Activated CD4-positive, alpha-beta T cell treated with anti-CD3 and anti-CD28 coated beads, Interleukin-2, amount 50 U/mL, for 1 hour (primary cell): ENCODE measurements at places on chromosomes 2 and 18.

- no peak for DNase-seq
These were observed 369.4 kb upstream of the SALL3 start for GRCh38 chr18:78610179-78610578.

DNA sequence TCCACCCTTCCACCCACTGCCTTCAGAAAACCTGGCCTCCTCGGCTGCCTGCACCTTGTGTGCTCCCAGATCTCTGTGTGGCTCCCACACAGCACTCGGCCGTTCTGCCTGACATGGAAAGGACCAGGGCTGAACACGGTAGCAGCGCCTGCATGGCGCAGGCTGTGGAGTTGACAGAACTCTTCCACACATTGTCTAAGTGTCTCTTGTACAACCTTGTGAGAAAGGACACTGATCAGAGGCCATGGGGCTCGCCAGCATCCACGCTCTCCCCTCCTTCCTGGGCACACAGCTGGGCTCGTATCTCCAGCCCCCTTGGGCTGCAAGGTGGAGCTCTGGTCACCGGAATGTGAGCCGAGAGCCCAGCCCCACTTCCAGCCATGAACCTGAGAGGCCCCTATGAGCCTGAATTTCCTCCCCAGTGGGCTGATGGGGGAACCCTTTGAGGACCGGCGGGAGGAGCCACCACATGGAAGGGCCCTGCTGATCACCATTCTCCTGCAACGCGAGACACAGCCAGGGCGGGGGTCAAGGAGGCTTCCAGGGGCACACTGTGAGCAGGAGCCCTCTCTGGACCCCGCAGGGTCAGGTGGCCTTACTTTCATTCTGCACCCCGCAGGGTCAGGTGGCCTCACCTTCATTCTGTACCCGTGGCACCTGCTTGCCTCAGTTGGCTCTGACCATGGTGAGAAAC lies 314.2 kb upstream of the MYT1L start:
- no peak for DNase-seq

DNA sequence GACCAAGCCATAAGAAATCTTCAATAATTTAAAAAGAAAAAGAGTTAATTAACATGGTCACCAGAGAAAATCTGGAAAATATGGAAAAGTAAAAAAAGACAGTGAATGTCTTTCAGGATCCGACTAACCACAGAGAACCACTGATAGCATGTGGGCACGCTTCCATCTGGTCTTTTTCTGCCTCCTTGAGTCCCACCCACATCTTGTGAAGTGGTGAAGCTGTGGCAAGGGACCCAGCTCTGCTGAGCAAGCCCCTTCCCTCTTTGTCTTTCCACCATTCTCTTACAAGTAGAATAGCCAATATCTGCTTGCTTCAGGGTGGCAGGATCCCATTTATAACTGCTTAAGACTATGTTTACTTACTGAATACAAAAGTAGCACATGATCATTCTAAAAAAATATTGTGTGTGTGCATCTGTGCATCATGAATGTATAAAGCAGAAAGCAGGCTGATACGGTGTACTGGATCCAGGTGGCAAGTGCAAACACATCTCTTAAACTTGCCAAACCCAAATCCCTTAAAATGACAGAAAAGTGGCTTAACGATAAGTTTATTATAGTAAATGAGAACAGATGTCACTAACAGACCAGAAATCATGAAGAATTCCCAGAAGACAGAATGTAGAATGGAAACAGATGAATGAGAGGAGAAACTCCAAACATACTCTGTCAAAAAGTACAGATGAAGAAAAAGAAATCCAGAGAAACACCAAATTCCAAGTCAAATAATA lies 52.3 kb downstream of the FOXI3 start:
- DNase-seq = no peak

GRCh38 chr2:201734111-201734510 lies 35.7 kb upstream of the MPP4 start:
- DNase-seq = no peak

DNA sequence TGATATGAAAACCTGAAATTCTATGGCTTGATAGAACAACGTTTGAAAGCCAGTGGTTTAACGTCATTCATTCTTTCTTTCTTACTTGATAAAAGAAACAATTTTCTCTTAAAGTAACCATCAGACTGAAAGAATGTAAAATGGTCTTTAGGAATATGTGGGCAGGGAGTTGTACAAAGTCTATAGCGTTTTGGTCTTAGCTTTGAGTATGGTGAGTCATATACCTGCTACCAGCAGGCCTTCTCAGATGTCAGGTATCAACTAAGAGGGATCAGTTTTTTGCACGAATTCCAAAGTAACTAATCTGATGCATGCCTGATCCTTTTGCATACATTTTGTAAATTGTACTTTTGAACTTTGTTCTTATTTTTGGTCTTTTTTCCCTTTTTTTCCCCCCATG lies 101.5 kb upstream of the DSEL start:
- DNase-seq = no peak

- no peak for DNase-seq
These were observed 1809.5 kb upstream of the CELF4 start for GRCh38 chr18:39375066-39375465.

DNA sequence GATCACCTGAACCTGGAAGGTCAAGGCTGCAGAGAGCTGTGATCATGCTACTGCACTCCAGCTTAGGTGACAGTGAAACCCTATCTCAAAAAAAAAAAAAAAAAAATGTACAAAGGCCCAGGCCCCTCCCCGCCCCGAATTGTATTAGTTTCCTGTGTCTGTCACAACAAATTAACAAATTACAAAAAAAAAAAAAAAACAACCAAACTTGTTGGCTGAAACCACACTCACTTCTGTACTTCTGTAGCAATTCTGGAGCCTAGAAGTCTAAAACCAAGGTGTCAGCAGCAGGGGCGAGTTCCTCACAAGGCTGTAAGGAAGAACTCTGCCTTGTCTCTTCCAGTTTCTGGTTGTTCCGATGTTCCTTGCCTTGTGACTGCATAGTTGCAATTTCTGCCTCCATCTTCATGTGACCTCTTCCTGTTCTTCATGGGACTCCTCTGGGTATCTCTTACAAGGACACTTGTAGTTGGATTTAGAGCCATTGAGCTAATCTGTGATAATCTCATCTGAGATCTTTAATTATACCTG lies 100.8 kb upstream of the ZSWIM2 start:
- no peak for DNase-seq

- no peak for DNase-seq
These were observed 82.3 kb downstream of the PXDN start for GRCh38 chr2:1661891-1662605.

- no peak for DNase-seq
These were observed 57.0 kb downstream of the PARD6G start for GRCh38 chr18:80190311-80190710.

- DNase-seq = no peak
These were observed 19.6 kb downstream of the PELI1 start for GRCh38 chr2:64124571-64124970.

DNA sequence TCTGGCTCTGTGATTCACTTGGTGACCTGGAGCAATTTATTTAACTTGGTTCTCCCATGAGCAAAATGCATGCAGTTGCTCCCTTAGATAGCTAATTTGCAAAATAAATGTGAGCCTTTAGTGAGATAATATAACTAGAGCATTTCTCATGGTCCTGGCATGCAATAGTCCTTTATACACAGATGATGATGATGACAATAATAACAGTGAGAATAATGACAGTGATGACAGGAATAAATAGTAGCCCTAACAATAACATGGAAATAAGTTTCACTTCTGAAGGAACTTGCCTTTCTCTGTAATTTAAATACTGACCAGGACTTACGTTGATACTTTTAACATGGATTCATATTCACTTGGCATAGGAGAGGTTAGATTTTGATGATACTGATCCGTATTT lies 49.2 kb downstream of the LPIN1 start:
- no peak for DNase-seq

DNA sequence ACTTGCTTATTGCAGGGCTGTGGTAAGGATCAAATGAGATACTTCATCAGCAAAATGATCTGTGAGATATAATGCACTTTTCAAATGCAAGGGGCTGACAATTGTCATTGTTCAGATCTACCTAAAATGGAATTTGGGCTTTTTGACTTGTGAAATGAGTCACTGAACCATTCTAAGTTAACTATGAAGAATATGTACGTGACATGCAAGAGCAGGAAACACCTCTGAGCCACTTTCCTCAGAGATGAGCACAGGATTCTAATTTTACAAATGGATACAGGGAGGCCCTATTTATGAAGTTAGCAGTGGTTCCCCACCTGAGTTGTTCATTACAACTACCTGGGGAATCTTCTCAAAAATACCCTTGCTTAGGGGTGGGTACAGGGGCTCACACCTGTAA lies 26.7 kb downstream of the CTLA4 start:
- DNase-seq = no peak

GRCh38 chr2:119259296-119259860 lies 35.7 kb downstream of the STEAP3 start:
- no peak for DNase-seq

GRCh38 chr2:31204783-31205182 lies 12.5 kb downstream of the CAPN14 start:
- DNase-seq = no peak

GRCh38 chr2:169637620-169638019 lies 53.5 kb downstream of the PPIG start:
- DNase-seq = no peak

DNA sequence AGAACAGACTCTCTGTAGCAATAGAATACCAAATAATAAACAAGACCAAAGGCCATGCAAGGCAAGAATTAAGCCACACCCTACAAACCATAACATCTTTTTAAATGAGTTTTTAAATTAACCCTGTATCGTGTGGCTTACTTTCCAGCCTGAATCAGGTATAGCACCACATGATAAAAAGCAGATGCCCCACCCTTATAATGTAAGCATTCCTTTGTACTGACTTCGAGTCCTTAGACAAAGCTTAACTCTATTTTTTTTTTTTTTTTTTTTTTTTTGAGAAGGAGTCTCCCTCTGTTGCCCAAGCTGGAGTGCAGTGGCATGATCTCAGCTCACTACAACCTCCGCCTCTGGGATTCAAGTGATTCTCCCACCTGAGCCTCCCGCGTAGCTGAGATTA lies 1.7 kb upstream of the C2orf42 start:
- DNase-seq = no peak

GRCh38 chr2:123915380-123915779 lies 109.7 kb upstream of the CNTNAP5 start:
- DNase-seq = no peak

- no peak for DNase-seq
These were observed 568.4 kb downstream of the TNS1 start for GRCh38 chr2:217434180-217434975.

GRCh38 chr18:76390452-76391035 lies 104.5 kb downstream of the ZNF516 start:
- DNase-seq = no peak

- peak; percentile 61 for DNase-seq
These were observed 17.6 kb upstream of the BOK start for GRCh38 chr2:241540771-241541561.

GRCh38 chr2:74749432-74749831 lies 84.5 kb upstream of the HK2 start:
- DNase-seq = no peak

DNA sequence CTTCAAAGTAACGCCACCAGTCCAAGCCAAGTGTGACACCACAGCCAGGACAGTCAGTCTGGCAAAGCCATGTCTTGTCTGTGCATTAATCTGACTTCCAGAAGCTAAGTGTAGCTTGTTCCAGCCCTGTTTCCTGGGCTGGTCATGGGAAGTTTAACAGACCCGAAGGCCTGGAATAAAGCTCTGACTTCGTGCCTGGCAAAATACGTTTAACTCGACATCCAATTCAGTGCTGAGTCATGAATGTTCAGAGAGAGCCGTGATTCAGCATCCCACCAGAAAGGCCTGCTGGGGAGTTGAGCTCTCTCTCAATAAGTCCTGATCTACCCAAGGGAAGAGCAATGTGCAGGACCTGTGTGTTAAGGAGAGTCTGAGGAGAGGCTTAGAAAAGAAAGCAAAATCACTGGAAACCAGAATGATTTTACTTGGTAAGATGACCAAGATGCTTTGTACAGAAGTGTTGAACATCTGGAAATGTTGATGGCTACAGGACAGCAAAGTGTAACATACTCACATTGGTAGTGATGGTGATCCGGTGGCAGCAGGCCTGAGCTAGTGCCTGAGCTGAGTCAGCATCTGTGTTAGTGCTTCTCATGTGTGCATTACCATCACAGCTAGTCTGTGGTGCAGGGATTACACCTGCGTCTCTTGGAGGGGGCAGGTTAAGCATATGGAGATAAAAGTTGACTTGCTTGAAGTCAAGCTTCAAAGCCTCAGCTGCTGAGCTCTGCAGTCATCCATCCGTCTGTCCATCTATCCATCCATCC lies 743.7 kb upstream of the HS6ST1 start:
- DNase-seq = no peak

DNA sequence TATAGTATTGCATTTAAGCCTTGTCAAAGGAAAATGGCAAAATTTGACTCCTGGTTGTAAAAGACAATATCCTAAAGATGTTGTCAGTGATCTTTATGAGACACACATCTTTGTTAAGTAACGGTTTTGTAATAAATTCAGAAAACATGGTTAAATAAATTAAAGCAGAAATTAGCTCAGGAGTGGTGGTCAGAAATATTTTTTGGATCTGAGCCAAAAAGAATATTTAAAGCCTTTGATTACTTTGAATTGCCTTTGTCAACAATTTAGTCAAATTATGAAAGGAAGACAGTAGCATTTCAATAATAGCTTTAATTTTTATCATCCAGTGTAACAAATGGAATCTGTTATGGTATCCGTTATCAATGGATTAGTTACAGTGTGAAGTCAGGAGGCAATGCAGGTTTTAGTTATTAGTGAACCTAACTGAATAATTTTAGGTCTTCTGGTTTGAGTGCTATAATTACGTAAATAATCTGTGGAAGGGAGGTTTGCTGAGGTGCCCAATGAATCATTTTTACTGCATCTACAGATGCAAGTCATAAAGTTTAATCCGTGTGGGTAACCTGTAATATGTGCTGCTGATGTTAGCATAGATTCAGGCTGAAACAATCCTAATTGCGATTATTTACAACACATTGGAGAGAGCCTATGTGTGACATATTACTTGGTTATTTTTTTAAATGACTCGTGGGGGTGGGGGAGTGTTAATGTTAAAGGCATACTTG lies 42.7 kb downstream of the SMAD4 start:
- DNase-seq = no peak

GRCh38 chr2:170360546-170361089 lies 182.7 kb downstream of the MYO3B start:
- no peak for DNase-seq

DNA sequence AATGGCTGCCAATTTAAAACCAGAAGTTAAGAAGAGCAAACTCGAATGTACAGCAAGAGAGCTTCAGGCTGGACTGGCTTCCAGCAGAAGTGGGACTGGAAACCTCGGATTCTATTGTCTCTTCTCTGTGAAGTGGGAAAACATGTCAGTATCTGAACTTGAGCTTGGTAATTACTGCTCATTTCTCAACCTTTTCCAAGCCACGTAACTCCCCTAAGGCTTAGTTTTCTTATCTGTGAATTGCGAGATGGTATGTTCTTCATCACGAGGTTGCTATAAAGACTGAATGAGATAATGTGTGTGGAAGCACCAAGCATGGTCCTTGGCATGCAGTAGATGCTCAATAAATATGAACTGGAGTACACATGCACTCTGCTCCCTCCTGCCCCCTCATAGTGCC lies 259.4 kb upstream of the SPRED2 start:
- no peak for DNase-seq
